NCI-H2029 treated with DMSO at 0.1 percent for 48 hours (cell line): ENCODE measurements at places on chromosomes 16 and 17.

- DNase-seq: no peak
These were observed 4.5 kb upstream of the NR1D1 start for GRCh38 chr17:40104594-40105486.

GRCh38 chr16:87254296-87254695 is 62.9 kb downstream of the C16orf95 start:
- no peak for DNase-seq

DNA sequence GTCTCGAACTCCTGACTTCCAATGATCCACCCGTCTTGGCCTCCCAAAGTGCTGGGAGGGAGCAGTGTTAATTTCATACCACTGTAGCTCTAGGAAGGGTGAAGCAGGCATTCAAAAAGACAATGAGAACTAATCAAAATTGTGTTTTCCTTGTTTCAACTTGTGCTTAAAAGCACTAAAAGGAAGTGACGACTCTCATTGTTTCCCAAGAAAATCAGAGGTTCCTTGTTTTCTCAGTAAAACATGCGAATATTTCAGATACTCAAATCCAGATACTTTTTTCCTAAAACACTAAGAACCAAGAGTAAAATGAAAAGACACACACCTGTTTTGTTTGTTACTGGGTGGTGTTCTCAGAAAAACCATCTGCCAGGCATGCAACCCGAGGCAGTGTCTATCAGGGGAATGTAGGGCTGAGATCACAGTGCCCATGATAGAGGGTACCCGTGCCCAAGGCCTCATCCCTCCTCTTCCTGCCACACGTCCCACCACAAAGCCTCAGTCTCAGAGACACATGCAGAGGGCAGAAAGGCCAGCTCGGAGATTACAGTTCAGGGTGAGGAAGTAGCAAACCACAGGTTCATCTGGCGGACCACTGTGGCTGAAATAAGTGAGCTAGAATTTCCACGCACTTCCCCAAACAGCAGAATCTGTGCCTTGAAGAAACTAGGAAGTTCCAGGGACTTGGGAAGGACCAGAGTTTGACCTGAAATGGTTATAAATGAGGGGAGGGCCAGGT is 33.7 kb downstream of the GINS3 start:
- no peak for DNase-seq

- no peak for DNase-seq
These were observed 114.7 kb downstream of the ANKRD11 start for GRCh38 chr16:89375686-89376085.

GRCh38 chr17:1882836-1883235 is 53.0 kb downstream of the RPA1 start:
- DNase-seq: no peak

GRCh38 chr17:2611627-2612026 is 18.2 kb downstream of the PAFAH1B1 start:
- DNase-seq: no peak

GRCh38 chr16:71746442-71747046 is 22.0 kb upstream of the PHLPP2 start:
- DNase-seq: no peak

- no peak for DNase-seq
These were observed 49.5 kb upstream of the CMIP start for GRCh38 chr16:81394966-81395655.

DNA sequence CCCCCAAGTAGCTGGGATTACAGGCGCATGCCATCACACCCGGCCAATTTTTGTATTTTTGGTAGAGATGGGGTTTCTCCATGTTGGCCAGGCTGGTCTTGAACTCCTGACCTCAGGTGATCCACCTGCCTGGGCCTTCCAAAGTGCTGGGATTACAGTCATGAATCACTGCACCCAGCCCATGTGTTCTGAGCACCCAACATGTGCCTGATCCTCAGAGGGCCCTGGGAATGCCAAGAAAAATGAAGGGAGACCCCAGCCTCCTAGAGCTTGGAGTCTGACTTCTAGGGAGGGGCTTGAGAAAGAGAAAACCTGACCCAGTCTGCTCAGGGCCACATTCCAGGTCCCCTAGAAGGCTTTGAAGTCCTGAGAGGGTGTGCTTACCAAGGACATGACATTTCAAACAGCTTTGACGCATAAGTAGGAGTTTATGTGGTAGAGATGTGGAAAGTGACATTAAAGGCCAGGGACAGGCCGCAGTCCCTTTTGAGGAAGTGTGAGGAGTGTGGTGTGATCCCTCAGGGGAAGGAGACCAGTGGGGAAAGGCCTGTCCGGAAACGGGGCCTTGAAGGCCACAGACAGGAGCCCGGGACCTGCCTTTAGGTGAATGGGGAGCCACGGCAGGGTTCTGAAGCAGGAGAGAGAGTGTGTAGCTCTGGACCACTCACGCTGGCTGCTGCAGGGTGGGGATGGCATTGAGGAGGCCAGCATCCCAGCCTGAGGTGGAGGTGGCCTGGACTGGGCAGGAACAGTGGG is 1.1 kb upstream of the CCL22 start:
- no peak for DNase-seq

GRCh38 chr17:71431146-71431545 is 689.7 kb upstream of the SOX9 start:
- no peak for DNase-seq

DNA sequence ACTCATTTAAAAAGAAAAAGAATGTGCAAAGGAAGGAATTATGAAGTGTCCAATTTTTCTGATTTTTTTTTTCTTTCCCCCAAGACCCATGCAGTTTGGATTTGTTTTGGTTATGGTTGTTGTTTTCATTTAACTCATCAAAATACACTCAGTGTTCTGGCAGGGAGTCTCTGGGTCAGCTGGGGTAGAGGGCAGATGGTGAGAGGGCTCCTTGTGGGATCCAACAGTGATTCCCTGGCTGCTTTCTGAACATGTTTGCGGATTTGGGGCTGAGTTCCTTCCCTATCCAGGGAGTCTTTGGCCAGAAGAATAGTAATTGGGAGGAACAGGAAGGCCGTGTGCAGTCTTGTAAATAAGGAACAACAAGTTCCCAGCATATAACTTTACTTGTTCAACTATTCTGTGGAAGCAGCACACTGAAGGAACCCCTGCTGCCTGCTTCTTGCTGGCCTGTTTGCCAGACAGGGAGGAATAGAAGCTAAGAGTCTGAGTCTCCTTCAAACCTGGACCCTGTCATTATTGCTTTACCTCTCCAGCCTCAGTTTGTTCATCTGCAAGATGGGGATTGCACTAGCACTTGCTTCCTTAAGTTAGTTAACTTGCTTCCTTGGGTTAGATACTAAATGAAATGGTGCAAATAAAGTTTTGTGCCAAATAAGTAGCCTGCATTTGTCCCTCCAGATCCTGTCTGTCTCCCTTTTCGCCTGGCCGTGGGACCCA is 32.1 kb downstream of the C17orf67 start:
- no peak for DNase-seq

- no peak for DNase-seq
These were observed at the start of the genes KCTD19 and LRRC36 for GRCh38 chr16:67326472-67327309. KCTD19 (minus strand) TSS chr16:67326741; CDS start chr16:67326707, 34 bp downstream. LRRC36 (plus strand) TSS chr16:67326815; CDS start chr16:67326863, 48 bp downstream.

DNA sequence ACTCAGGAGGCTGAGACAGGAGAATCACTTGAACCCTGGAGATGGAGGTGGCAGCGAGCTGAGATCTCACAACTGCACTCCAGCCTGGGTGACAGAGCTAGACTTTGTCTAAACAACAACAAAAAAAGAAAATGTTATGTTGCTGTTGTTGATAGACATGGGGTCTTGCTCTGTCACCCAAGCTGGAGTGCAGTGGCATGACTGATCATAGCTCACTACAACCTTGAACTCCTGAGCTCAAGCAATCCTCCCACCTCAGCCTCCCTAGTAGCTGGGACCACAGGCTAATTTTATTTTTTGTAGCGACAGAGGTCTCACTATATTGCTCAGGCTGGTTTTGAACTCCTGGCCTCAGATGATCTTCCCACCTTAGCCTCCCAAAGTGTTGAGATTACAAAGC is 20.0 kb downstream of the FBXO47 start:
- no peak for DNase-seq

DNA sequence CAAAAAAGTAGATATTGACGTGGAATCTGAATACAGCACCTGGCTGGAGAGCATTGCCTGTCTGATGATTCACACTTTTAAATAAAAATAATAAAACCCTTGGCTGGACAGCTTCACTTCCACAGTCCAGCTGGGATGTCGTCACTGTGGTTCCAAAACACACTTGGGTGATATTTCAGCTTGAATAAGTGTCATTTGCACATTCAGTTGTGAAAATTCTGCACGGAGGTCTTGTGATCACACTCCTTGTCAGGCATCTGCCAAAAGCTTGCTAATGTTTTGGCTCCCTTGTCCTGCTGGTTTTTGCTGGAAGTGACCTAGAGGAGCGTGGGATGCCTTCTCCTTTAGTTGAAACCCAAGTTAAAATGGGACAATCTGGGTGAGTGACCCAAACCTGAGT is 60.7 kb downstream of the PCTP start:
- no peak for DNase-seq

GRCh38 chr16:65377195-65377594 is 255.3 kb upstream of the CDH11 start:
- DNase-seq: no peak

DNA sequence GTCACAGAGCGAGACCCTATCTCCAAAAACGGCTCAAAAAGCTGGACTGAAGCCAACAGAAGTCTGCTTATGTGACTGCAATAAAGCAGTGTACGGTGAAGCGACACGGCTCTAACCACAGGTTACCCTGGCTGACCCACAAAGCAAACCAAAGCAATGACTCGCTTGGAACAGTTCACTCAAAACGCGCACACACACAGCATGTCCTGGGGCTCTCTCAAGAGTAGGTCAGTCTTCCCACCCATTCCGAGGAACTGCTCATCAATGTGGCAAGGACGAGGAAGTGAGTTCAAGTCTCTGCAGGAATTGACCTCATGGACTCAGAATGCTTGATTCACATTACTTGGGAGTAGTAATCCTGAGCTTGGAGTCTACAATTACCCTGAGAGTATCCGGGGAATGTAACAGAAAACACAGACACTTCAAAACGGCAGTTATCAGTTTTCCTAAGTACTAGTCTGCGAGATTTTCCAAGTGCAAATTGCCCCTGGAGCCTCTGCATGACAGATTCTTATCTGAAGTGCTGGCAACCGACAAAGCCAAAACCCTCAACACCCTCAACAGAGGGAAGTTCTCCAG is 25.4 kb downstream of the PELP1 start:
- DNase-seq: no peak

- DNase-seq: no peak
These were observed 1.3 kb upstream of the HOXB4 start for GRCh38 chr17:48579471-48579759.

- DNase-seq: no peak
These were observed 849.1 kb upstream of the RBFOX1 start for GRCh38 chr16:6483469-6484033.

DNA sequence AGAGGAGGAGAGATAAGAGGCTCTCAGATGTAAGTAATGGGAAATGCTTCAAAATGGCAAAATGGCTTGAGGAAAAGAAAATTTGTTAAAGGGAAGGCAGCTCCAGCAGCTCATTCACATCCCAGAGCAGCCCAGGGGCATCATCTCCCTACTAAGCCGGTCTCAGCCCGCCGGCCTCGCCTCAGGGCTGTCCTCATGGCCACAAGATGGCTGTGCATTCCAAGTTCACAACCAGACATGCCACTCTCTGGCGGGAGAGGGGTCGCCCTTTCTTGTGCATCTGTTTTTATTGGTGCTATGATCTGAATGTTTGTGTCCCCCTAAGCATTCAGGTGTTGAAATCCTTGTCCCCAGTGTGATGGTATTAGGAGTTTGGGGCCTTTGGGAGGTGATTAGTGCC is 13.5 kb upstream of the SLC47A2 start:
- DNase-seq: no peak

- no peak for DNase-seq
These were observed 178.2 kb upstream of the RPH3AL start for GRCh38 chr17:530851-531250.

- DNase-seq: no peak
These were observed 126.7 kb downstream of the IRF8 start for GRCh38 chr16:86025706-86026105.

DNA sequence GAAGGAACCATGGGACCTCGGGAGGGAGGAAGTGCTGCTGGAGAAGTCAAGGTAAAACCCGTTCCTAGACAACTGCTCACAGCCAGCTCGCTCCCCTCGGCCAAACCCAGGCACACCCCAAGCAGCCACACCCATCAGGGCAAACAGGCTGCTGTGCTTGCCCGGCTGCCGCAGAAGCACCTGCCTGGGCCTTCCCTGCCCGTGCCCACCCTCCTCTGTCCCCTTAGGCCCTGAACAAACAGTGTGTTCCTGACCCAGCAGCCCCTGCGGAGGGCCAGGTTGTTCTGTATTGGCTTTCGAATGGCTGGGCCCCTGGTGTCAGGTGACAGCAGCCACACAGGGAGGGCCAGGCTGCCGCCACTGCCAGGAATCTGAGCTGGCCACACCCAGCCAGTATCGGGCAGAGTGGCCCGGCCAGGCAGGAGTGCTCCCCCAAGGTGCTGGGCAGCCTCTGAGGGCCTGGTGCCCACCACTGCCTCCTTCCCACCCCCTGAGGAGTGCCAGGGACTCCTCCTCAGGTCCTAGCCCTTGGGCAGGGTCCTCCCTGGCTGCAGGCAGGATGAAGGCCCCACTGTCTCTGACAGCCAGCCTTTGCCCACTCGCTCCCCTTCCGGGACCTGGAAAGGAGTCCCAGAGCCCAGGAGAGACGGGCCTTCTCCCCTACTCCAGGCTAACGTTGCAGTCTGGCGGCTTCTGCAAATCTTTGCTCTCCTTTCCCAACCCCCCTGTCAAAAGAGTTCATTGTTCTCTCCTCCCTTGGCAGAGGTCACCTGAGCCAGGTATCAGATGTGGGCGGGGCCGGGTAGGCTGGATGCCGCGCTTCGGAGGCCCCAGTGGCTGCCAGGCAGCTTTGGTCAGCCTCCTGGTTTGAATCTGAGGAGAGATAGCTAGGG is 24.0 kb downstream of the LLGL2 start:
- peak; percentile 56 for DNase-seq

DNA sequence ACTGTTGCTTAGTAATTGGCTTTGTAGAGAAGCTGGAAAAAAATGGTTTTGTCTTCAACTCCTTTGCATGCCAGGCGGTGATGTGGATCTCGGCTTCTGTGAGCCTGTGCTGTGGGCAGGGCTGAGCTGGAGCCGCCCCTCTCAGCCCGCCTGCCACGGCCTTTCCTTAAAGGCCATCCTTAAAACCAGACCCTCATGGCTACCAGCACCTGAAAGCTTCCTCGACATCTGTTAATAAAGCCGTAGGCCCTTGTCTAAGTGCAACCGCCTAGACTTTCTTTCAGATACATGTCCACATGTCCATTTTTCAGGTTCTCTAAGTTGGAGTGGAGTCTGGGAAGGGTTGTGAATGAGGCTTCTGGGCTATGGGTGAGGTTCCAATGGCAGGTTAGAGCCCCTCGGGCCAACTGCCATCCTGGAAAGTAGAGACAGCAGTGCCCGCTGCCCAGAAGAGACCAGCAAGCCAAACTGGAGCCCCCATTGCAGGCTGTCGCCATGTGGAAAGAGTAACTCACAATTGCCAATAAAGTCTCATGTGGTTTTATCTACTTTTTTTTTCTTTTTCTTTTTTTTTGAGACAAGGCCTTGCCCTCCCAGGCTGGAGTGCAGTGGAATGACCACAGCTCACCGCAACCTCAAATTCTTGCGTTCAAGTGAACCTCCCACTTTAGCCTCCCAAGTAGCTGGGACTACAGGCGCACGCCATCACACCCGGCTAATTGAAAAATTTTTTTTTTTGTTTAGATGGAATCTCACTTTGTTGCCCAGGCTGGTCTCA is 6.2 kb upstream of the TMEM235 start:
- DNase-seq: no peak

GRCh38 chr17:37766971-37767370 is 22.1 kb upstream of the HNF1B start:
- DNase-seq: no peak
